Caki2 (cell line): ENCODE measurements at places on chromosomes 6 and 20.

DNA sequence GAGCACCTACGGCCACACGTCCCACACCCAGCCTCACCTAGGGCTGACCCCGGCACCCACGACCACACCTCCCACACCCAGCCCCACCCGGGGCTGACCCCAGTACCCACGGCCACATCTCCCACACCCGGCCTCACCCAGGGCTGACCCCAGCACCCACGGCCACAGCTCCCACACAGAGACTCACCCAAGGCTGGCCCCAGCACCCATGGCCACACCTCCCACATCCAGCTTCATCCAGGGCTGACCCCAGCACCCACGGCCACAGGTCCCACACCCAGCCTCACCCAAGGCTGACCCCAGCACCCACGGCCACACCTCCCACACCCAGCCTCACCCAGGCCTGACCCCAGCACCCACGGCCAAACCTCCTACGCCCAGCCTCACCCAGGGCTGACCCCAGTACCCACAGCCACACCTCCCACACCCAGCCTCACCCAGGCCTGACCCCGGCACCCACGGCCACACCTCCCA is 36.7 kb downstream of the NINL start:
- DNase-seq = no peak

GRCh38 chr6:46453216-46453615 is 38.0 kb downstream of the RCAN2 start:
- DNase-seq = no peak

DNA sequence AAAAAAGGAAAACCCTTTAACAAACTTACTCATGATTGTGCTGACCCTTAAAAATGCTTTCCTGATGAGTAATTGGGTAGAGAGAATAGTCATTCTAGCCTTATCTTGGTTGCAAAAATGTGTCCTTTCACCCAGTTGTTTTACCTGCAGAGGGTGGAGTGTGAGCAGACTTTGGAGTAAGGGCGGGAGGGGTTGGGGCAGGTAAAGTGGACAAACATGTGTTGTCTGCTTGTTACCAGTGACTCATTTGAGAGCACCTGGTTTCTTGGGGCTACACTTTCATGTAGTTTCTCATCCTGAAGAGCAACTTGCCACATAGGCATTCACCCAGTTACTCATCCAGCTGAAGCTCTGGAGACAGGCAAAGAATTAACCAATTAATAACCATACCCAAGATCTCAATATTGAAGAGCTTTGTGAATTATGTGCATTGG is 121.1 kb downstream of the TNFRSF21 start:
- peak; percentile 66 for DNase-seq

DNA sequence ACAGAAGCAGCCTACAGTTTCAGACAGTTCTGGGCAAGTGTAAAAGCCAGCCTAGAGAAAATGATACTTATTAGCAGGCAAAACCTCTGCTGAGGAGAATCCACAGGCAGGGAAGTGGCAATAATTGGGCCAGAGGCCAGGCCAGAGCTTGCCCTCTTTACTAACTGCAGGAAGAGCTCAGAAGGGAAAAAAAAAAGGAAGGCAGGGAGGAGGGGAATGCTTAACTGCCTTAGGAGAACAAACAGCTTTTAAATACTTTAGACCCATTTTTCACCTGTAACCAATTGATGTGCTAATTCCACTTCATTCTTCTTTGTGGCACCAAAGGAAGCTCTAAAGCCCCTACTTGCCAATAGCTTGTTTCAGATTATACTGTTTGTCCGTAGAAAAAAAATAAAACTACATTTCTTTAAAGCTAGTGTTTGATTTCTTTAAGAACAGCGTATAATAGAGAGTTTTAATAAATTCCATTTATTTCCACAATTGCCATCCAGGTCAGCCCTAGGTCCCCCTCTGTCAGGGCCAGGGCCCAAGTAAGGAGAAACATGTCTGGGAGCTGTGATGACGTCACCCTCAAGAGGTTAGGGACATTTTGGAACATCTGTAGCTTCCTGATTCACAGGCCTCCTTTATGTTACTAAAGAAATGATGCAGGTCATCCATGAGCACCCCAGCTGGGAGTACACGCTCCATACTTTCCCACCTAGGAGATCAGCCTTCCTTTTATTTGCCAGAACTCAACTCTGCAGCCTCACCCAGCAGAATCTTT is 384.3 kb downstream of the CDC5L start:
- no peak for DNase-seq

DNA sequence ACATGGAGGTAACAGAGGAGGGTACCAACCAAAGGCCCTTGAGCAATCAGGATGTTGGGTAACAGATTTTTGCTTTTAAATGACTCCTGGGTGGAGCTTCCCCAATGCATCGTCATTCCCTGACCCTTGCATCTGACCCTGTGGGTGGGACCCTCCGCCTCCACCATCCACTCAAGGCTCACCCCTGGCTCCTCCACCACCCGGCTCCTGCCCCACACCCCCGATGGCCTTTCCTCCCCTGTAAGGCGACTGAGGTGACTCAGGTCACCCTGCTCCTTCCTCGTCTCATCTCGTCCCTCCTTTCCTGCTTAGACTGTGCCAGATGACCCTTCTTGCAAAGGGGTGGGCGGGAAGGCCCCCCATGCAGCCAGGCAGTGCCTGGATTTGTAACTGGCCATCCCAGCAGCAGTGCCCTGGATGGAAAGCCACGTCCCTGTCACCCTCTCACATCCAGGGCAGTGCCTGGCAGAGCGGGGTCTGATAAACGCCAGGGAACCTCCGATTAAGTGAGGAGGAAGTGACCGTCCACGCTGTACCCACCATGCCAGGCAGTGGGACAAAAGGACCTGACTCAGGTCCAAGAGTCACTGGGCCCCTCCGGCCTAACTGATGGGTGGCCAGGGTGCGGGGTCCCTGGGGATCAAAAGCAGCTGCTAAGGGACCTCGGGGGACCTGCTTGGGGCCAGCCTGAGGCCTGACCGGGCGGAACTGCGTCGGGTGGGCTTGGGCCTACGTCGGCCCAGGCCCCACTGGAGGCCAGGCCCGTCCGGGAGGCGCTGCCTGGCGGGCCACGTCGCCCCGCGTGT is 624 bp upstream of the NPEPL1 start:
- DNase-seq = no peak

- no peak for DNase-seq
Observed at GRCh38 chr6:157552081-157552747, 171.2 kb downstream of the ZDHHC14 start.

- no peak for DNase-seq
Observed at GRCh38 chr20:48230216-48230615, 444.9 kb upstream of the SULF2 start.

- DNase-seq = no peak
Observed at GRCh38 chr6:154429711-154430110, 73.1 kb upstream of the IPCEF1 start.

DNA sequence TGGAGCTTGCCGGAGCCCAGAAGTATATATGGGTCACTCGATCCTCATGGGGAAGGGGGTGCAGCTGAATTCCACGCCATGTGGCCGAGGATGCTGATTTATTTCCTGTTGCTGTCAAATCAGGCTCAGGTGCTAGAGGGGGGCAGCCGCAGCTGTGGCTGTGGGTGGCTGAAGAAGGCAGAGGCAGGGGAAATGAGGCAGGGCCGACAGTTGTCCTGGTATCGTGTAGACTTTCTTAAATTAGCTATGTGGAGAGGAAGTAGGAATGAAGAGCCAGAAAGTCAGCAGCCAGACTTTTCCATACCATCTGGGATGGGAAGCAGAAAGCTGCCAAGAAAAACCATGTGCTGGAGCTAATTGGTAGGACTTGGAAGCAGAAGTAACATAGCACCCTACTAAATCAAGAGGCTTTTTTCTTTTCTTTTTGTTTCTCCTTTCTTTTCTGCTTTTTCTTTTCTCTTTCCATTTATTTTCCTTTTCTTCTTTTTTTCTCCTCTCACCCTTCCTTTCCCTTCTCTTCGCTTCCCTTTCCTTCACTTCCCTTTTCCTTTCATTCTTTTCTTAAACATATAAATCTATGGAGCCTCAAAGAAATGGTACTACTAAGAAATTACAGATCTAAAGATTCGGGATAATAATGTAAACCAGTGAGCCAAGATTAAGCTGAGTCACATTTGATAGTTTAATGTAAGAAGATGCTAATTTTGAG is 90.6 kb upstream of the CD83 start:
- DNase-seq = no peak

- DNase-seq = no peak
Observed at GRCh38 chr6:4368649-4369048, 233.3 kb upstream of the ECI2 start.

DNA sequence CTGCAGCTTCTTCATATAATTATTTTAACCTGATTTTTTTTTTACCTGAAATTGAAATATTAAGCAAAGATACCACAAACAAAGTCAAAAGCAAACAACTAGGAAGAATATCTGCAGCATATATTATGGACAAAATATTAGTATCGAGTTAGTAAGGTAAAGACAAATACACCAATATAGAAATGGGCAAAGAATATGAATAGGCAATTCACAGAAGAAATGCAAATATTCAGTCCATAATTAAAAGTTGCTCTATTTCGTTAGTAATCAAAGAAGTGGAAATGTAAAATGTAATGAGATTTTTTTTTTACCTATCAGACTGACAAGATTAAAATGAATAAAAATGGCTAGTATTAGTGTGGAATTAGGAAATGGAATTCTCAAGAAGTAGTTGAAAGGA is 121.5 kb downstream of the CD83 start:
- no peak for DNase-seq

- DNase-seq = peak; percentile 25
Observed at GRCh38 chr20:11329271-11329670, 588.4 kb upstream of the BTBD3 start.

- peak; percentile 11 for DNase-seq
Observed at GRCh38 chr6:156839591-156840001, 62.4 kb downstream of the ARID1B start.

- DNase-seq = no peak
Observed at GRCh38 chr20:55513954-55514353, 491.4 kb downstream of the CBLN4 start.

GRCh38 chr6:116190550-116190949 is 63.3 kb downstream of the TSPYL4 start:
- no peak for DNase-seq

GRCh38 chr6:129513471-129513870 is 196.5 kb downstream of the ARHGAP18 start:
- DNase-seq = no peak
